ENCODE measurements at places on chromosomes 5 and 9.

DNA sequence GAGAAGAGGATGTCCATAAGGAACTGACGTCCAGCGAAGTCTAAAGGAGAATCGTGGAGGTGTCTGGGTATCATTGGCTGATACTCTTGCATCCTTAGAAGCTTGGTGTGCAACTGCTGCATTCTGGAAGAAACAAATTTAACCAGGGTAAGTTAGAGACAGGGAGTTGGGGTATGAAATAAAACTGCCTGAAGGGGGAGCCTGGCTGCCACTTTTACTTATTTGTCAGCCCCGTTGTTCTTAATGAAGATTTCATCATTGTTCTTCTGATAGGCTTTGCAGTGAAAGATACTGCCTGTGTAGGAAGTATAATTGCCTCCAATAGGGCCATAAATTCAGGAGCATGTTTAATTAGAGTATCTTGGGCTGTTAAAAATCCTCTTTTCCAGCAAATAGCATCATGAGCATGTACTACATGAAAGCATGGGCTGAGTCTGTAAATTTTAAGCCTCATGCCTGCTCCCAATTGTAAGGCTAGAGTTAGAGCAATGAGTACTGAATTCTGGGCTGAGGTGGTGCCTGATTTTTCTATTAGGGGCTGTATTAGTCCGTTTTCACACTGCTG, 1264.5 kb upstream of the ACO1 start:
- no peak for DNase-seq

- no peak for DNase-seq
Observed at GRCh38 chr9:120486347-120486746, 93.6 kb downstream of the CDK5RAP2 start.

- DNase-seq: no peak
Observed at GRCh38 chr9:92480986-92481633, 1.2 kb downstream of the ASPN start.

- DNase-seq: no peak
Observed at GRCh38 chr5:66415208-66415607, 181.0 kb upstream of the MAST4 start.

- peak; percentile 82 for DNase-seq
Observed at GRCh38 chr9:98575379-98576346, 133.1 kb downstream of the GABBR2 start.

DNA sequence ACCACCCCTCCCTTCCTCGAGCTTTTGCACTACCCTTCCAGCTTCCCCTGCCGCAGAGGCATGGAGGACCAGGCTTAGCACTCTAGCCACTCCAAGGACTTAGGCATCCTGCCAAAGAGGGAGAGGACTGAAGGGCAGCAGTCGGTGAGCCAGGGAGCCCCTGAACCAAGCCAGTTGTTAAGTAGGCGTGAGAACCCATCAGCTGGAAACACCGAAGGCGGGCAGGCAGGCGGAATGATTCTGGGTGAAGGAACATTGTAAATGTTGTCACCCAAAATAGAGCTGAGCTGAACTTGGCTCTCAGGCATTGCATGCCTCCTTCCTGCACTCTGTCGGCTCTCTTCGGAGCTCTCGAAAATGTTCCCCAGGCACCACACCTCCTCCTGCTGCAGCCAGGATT, 42.8 kb downstream of the NRG2 start:
- DNase-seq: no peak

DNA sequence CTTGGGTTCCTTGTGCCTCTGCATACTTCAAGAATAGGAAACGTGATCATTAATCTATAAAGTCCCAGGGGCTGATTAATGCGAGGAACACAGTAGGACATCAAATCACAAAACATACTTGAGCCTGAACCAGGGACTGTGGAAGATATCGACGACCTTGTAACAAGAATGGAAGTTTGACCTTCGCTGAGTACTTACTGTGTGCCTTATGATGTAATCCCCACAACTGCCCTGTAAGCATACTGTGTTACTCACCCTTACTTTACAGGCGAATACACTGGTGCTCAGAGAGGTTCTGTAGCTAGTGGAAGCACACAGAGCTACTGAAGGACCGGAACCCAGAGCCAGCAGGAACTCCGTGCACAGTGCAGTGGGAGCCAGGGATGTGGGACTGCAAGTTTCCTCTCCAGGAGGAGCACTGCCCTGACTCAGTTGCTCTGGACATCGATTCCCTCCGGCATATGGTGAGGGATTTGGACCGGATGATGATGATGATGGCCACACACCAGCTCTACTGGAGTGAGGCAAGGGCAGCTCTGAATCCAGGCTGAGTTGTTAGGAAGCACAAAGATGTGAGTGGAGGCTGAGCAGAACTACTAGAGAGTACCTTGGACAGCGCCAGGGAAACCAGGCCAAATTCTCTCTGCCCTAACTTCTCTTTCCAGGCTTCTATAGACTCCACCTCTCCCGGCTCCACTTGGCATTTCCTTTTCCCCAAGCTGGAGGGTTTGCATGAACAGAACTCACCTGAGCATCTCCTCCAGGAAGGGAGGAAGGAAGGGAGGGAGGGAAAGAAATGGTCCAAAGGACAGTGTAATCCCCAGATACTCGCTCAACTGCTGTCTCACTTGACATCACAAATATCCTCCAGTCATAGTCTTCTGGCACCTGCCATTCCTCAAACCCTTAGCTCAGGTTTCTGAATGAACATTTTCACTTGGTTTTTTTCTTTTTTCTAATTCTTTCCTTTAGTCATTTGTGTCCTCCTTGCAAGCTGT, 1.5 kb upstream of the GABBR2 start:
- DNase-seq: peak; percentile 73

GRCh38 chr9:84002344-84002743, 21.7 kb downstream of the RMI1 start:
- DNase-seq: no peak

DNA sequence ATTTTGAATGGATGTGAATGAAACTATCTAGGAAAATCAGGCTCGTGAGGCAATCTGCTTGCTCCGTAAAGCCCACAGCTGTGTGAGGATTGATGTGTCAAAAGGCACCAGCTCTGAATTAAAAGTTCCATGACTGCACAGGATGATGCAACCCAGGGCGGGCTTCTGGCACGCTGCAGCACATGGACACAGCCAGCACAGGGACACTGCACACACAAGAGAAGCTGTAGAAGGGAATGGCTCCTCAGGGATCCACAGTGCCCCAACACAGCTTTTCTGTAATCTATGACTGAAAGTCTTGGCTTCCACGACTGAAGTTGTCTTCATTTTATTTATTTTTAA, 151.0 kb downstream of the GCNT1 start:
- DNase-seq: no peak

- DNase-seq: no peak
Observed at GRCh38 chr5:155193029-155193428, 179.5 kb downstream of the KIF4B start.

DNA sequence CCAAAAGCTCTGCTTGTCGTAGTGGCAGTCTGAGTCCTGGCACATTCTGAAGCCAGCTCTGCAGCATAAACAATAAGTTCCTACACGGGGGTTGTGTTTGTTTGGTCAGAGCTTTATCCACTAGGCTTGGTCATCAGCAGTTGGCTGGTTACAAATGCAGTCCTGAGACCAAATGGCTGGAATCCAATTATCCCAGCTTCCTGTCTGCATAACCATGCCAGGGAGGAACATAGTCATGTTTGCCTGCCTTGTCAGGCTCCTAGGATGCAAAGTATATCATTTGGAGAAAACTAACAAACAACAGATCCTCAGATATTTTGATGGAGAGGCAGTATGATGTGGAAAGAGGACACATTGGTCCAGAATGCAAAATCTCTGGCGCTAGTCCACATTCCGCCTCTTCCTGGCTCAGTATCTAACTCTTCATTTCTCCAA, 85.8 kb downstream of the FBXO38 start:
- DNase-seq: no peak

- no peak for DNase-seq
Observed at GRCh38 chr9:94948567-94949235, 222.2 kb downstream of the AOPEP start.

- DNase-seq: no peak
Observed at GRCh38 chr5:124528838-124529237, 217.6 kb downstream of the ZNF608 start.

- peak; percentile 81 for DNase-seq
Observed at GRCh38 chr9:69168709-69169217, 5.3 kb upstream of the TJP2 start.

DNA sequence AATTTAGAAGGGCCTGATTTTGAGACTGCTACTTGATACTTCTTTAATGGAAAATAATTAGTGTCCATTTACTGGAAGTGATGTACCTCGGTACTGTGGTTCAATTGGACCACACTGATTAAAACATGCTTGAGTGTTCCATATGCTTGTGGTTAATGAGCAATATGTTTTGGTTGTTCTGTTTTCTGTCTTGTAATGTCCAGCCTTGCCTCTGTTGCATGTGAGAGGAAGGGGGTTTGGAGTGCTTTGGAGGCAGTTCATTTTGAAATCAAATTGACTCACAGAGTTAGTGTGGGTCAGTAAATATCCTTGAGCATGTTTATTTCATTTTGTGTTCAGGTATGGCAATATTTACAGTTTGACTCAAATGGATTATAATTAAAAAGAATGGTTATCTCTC, 334.4 kb downstream of the ARHGEF28 start:
- no peak for DNase-seq

- no peak for DNase-seq
Observed at GRCh38 chr5:173928871-173929574, 40.9 kb downstream of the CPEB4 start.

- DNase-seq: no peak
Observed at GRCh38 chr9:19481971-19482404, 73.2 kb downstream of the ACER2 start.

DNA sequence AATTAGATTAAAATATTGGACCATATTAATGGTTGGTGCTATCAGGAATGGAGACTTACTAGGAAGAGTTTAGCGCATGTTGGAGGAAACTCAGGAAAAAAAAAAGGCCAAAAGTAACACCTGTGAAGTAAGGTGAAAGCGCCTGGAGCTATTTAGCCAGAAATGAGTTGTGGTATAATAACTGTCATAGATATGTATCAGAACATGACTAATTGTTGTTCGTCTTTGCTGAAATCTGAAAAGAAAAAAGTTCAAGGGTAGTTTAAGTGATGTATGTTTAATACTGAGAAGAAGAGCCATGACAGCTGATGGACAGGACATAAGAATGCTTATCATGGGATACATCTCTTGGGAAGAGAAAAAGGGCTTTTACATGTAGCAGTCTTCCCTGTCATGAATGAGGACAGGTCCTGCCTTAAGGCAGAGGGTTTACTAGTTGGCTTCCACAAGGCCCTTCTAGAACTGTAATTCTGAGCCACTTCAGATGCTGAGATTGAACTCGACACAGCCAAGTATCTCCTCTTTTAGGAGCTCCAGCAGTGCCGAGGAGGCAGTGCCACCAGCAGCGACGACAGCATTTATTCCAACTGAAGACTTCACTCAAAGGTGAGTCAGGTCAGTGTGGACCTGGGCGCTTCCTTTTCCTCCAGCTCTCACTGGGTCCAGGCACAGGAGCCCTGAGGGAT, 940 bp upstream of the CAMK4 start:
- DNase-seq: no peak

DNA sequence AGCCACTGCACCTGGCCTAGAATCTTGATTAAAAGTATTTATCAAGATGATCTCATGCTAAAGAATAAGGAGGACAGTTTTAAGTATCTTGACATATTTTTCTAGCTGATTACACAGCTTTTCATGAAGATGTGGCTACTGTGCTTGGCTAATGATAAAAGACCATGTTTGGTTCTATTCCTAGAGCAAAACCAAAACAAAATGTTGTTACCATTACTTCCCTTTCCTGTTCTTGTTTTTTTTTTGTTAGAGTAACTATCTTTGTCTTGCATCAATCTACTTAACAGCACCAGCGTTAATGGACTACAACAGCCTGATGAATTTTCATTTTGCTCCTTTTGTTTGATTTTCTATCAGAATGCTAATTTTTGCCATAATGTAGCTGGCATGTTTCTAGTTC, 86.2 kb upstream of the DHFR start:
- no peak for DNase-seq

DNA sequence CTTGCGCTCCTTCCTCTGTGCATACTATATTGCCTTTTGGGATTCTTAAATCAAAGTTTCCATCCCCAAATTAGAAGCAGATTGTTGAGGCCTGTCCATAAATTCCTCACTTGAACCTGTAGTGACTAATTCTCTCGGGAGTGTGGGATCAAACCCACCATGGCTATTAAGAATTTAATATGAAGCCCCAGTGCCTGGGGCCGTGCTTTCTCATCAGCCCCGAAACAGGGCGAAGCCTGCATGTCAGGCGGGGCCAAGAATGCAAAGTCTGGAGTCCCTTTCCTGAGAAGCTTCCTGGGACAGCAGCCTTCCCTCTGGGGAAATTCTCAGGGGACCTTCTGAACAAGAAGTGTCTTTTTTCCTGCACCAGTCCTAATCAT, 29.3 kb upstream of the FAT2 start:
- DNase-seq: no peak

- DNase-seq: no peak
Observed at GRCh38 chr5:161763571-161763970, 78.0 kb downstream of the GABRA6 start.

DNA sequence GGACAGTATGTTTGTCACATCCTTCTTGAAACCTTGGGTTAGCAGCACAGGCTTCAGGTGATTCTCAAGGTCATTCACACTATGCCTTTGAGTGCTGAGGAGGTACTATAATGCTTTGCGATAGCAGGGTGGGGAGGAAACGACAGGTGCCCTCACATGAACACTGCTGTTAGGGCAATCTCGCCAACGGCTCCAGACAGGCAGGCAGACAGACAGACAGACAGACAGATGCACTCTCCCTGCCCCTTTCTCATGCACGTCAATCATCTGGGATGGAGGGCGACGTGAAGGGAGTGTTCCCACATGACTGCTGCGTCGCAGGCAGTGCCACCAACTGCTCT, 82.9 kb downstream of the RAPGEF1 start:
- DNase-seq: no peak

GRCh38 chr9:27569406-27569805, 3.9 kb downstream of the C9orf72 start:
- DNase-seq: no peak

GRCh38 chr5:126445502-126446174, 22.4 kb downstream of the GRAMD2B start:
- DNase-seq: peak; percentile 60

- no peak for DNase-seq
Observed at GRCh38 chr5:180067986-180068385, 3.6 kb downstream of the RNF130 start.

GRCh38 chr5:180215783-180216630, 7.0 kb upstream of the RASGEF1C start:
- DNase-seq: peak; percentile 41

DNA sequence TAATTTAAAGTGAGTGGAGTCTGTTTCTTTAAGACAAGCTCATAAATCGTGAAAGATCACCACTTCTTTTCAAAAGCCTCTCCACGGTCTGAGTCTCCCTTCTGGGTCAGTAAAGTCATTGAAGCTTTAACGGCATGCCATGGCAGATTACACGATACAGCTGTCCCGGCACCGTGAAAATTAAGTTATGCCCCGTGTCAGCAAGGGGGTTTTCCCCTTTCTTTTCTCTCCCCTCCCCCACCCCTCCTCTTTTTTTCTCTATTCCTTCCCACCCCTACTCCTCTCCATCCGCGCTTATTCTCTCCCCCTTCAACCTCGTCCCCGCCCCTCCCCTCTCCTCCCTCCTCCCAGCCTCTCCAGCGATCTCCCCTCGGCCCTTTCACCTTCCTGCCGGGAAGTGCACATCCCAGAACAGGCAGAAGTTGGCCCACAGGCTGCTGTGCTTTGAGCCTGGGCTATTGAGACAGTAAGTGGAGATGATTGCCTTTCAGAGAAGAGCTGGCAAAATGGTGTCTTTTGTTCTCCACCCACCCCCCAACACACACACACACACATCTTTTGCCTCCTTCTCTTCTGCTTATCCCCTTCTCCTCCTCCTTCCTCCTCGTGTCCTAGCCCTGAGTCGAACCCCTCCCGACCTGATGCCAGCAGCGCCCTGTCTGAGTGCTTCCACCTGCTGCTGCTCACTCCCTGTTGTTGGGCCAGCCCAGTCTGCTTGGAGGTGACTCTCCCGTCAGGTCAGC, 44.1 kb downstream of the GAS1 start:
- peak; percentile 76 for DNase-seq

Measured in islet precursor cell (in vitro differentiated cells).